ENCODE measurements at places on chromosomes 5 and 9. TPM values are rescaled to one million over a fixed set of nuclear protein-coding genes. Genes with fewer than 3 reads are reported as not detected.

DNA sequence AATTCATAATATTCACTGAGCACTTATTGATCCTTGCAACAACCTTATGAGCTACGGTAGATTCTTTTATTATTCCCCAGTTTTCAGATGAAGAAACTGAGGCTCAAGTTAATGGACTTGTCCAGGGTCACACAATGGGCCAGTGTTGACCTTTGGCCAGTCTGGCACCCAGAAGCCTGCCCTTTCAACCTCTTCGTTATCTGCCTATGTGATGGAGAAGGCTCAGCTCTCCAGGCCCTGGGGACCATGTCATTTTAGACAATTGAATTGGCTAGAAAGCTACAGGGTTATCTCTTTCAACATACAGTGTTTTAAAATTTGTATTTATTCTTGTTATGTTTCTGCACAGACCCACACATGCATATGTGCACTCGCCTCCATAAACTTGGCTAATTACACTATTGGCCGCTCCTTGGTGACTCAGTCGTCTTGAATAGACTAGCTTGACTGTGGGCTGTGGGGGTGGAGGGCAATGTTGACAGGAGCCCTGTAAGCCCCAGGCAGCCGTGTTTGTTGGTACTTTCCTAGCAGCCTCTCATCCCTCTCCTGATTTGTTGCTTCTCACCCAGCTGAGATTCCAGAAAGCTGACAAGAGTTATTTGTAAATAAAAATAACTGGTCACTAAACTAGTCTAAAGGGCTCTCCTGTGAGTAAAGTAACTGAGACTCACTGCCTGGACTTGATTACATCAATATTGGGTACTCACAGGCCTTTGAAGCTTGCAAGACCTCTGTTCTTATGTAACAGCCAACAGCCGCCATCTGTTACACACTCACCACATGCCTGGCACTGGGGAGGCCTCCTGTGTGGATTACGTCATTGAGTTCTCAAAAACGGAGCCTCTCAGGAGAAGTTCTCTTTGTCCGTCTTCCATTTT is 8.5 kb upstream of the ANGPTL2 start:
- DNase-seq: no peak

DNA sequence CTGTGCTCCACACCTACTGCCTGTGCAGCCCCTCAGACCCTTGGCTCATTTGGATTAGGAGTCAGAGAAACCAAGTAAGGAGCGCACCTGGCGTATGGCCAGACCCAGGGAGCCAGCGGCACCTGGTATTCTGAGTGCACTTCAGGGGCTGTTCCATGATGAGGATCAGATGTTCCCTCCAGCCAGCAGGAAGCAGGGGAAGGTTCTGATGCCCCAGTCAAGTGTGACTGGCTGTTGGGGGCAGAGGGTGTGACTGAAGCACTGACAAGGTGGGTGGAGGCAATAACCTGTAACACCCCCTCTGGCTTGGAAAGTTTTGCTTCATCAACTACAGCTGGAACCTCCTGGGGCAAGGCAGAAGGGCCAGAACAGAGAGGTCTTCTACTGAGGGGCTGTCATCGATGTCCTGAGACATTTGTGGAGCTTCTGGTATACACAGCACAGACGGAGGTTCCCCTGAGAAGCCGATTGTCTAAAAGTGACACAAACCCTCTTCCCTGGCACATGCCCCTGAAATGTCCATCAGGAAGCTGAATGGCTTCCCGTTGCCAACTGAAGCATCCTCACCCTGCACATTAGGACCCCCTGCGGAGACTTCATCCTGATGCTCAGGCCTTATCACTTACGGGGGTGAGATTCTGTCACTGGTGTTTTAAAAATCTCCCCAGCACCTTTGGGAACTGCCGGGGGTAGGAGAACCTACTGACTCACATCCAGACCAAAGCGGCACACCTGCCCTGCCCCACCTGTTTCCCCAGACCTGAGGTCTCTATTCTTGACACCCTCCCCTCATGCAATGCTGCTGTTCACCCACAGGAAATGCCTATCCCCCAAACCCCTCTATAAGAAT is 21.1 kb downstream of the TRAF1 start:
- DNase-seq: no peak

- no peak for DNase-seq
Measured at GRCh38 chr5:156411-157072, 34.8 kb upstream of the LRRC14B start.

DNA sequence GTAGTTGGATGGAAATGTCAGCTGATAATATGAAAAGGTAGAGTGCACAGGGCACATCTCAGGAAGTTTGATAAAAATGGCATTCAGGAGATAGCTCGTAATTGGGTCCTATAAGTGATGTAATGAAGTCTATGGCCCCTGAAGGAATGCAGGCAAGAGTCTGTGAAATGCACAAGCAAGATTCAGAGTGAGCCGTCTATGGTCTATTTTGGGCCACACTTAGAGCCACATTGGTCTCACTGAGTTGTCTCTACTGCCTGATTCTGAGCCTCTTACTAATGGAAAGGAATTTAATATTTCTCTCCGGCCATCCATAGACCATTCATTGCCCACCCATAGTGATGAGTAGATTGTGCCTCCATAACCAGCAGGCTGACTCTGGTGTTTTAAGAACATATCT is 111.3 kb upstream of the KCNN2 start:
- DNase-seq: no peak

GRCh38 chr5:179234563-179235135 is 110.6 kb downstream of the ADAMTS2 start:
- DNase-seq: no peak

GRCh38 chr5:74017786-74018211 is 391.8 kb downstream of the ARHGEF28 start:
- DNase-seq: peak; percentile 80

GRCh38 chr5:168471785-168472184 is 14.5 kb upstream of the RARS1 start:
- peak; percentile 89 for DNase-seq

- no peak for DNase-seq
Measured at GRCh38 chr5:2207416-2208238, 324.9 kb upstream of the IRX4 start.

DNA sequence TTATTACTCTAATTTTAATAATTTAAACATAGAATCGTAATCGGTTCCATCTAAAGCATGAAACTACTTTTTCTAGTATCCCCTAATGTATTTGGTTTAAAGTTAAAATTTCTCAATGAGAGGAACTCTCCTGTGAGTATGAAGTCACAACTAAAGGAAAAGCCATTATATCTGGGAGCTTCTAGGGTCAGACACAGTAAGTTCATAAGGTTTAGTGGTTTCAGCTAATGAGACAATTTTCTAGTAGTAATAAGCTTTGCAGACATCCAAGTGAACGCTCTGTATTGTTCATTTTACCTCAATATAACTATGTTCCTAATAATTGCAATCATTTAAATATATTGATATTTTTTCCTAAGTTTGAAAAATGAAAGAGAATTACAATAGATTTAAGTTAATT is 364.4 kb upstream of the CDH9 start:
- no peak for DNase-seq

GRCh38 chr9:38356851-38357250 is 35.7 kb upstream of the ALDH1B1 start:
- no peak for DNase-seq

STING1 gene
- 82.8 TPM for total RNA-seq

NRG2 gene
- total RNA-seq: 4.4 TPM

DNA sequence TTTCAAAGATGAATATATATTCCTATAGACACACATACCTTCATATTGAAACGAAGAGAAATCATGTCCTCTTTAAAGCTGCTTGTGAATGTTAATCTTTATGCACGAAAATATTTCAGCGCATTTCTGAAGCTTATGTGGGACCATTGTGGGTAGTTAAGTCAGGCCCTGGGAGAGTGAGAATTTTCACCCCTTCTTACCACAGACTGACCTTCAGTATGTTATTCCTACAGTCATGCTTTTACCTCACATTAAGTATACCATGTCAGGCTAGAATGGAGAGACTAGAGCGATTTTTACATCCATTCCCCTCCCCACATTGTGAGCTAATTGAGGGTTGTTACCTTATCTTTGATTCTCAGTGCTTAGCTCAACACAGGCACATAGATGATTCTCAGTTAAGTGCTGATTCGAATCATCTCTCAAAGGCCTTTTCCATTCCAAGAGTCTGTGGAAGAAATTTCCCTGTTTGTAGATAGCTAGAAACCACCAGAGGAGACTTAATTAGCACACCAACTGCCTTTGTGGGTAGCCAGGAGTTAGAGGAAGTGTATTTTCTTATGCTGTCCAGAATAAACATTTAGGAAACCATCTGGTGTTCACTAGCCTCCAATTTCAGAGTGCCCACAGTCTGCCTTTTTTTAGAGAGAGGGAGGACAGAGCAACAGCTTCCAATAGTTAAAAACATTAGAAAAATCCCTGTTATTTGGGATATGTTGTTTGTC is 110.5 kb downstream of the MEGF10 start:
- no peak for DNase-seq

DNA sequence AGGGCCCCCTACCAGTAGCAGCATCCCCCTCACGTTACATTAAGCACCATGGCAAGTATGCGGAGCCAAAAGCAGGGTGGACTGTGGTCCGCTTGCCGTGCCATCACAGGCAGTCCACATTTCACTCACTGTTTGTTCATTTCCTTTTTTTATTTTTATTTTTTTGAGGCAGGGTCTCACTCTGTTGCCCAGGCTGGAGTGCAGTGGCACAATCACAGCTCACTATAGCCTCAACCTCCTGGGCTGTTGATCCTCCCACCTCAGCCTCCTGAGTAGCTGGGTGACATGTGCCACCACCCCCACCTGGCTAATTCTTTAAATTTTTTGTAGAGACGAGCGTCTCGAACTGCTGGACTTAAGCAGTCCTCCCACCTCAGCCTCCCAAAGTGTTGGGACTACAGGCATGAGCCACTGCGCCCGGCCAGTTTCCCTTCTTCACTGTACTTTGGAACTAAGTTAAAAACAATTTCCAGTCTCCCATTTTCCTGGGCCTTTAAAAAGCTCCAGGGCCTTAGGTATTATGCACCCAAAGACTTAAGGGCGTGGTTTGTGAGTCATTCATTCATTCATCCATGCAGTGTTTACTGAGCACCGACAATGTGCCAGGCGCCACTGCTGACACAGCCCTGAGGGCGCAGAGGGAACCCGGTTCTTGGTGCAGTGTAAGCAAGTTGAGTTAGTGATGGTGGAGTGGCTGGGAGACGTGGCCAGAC is 19.9 kb downstream of the PRRX2 start:
- no peak for DNase-seq

DNA sequence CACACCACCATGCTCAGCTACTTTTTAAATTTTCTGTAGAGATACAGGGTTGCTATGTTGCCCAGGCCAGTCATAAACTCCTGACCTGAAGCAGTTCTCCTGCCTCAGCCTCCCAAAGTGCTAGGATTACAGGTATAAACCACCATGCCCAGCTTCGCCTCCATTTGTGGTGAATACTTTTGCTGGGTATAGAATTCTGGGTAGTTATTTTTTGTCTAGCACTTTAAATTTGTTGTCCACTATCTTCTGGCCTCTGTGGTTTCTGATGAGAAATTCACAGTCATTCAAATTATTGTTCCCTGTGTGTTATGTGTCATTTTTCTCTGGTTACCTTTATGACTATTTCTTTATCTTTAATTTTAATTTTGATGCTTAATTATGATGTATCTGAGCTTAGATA is 57.7 kb upstream of the EXOC3 start:
- peak; percentile 42 for DNase-seq

DNA sequence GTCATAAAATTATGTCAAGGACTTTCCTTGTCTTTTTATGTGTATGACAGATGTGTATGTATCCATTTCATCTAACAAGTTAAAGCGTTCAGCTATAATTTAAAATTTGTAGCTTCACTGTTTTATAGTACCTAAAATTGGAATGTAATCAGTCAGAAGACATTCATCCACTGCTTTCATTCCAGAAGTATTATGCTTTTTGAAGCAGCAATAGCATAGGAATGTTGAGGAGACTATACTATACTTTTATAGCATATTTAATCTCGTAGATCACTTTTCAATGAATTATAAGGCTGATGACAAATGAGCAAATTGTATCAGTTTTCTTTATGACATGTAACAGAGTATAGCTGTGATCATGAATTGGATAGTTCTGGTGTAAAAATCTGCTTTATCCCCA is 6.9 kb downstream of the PCDHGA12 start:
- DNase-seq: no peak

DNA sequence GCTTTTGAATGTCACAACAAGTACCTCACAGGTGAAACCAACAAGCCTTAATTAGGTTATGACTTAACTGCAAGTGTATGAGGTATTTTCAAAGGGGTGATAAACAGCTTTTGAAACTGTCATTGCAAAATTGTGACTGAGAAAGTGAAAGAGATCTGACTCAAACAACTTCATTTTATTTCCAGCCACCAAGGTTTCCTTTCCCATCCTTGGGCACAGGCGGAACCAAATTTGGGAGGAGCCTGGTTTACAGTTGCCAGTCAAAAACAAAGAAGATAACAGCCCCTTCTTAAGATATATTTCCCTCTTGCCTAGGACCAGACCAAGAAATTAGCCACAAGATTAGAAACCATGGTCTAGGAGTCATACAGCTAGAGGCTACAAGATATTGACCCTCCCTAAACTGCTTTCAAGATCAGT is 417.1 kb downstream of the CSNK1G3 start:
- no peak for DNase-seq

SLC45A2 gene
- not detected for total RNA-seq

INSYN2B gene
- not detected for total RNA-seq

PLAC8L1 gene
- not detected for total RNA-seq

DNA sequence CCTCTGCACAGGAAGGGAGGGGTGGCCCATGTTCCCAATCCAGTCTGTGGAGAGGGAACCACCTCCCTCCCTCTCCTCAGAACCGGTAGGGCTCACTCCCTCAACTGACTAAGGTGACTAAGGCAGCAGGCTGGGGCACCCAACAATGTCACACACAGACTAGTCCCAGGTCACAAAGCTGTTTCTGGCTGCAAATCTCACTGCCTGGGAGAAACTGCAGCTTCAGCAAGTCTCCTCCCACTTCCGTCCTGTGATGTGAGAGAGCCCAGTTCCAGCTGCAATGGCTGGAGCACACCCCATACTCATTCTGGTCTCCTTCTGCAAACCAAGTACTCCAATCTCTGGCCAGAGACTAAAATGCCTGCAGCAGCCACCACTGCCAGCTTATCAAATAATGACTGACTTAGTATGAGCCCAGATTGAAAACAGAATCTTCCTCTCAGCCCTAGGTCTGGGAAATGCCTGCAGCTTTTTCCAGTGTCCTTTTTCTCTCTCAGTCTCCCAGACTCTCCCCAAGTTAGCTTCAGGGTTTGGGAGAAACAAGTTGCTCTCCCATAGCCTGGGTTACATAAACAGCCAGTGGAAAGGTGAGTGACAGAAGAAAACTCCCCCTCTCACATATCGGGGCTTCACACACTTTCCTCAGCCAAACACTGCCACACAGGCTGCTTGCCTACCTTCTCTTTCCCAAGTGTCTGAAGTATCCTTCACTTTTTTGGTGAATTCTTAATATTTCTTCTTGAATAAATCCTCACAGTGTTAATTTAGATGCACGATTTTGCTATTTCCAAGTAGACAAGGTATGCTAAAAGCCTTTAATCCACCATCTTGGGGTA is 247.4 kb upstream of the RASA1 start:
- no peak for DNase-seq

CNTNAP3 gene
- total RNA-seq: 63.9 TPM

Measured in esophagus muscularis mucosa (tissue), 4 donors.